Ovary (tissue), 10 donors: ENCODE measurements at places on chromosomes 3 and 15. TPM values are rescaled to one million over a fixed set of nuclear protein-coding genes. Genes with fewer than 3 reads are reported as not detected.

FMN1 gene
- total RNA-seq: 0.76 TPM

PIF1 gene
- total RNA-seq: not detected

UCN2 gene
- not detected for total RNA-seq

C15orf61 gene
- 7.5 TPM for total RNA-seq

BCL6 gene
- 51.6 TPM for total RNA-seq

IL5RA gene
- 7.9 TPM for total RNA-seq

NRROS gene
- total RNA-seq: 3.4 TPM

SCN5A gene
- total RNA-seq: 0.83 TPM

C3orf49 gene
- not detected for total RNA-seq

CRELD1 gene
- total RNA-seq: 20.2 TPM

CCDC39 gene
- total RNA-seq: not detected

SLC2A2 gene
- 0.18 TPM for total RNA-seq

THRB gene
- total RNA-seq: 4.9 TPM

DNA sequence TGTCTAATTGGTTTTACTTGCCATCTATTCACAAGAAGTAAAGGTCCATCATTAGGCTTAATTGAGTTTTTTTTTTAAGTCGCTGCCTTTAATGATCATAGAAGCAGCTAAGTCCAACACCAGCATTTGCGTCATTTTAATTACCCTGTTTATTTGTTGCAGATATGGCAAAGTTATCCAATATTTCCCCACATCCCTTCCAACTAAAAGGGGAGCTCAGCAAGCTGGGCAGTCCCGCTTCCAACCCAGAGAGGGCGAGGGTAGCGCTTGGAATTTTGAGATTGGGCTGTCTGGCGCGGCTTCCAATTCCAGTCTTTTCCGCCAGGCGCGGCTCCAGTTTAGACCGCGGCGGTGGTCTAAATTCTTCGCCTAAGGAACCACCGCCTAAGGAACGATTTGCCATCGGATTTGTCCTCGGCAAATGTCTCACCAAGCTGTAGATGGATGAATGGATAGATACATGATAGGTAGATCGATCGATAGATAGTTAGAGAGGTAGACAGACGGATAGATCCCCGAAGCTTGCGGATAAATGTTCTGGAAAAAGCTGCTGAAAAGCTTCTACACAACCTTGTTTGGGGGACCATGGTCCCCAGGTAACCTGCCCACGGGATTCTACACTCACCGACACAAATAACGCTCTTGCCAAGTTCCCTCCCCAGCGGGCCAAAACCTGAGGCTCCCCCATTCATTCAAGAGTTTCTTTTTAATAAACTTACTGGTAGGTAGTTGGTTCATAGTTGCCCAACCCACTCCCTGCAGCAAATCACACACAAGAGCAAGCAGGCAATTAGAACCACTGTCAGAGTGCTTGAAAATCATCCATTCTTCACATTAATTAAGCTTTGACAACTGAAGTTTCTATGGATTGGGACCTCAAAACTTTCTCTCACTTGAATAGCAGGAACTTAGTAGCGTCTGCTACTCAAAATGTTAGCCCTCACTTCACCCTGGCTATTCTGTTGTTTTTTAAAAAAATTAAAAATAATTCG, 49.1 kb downstream of the ZIC4 start:
- DNase-seq: no peak

DNA sequence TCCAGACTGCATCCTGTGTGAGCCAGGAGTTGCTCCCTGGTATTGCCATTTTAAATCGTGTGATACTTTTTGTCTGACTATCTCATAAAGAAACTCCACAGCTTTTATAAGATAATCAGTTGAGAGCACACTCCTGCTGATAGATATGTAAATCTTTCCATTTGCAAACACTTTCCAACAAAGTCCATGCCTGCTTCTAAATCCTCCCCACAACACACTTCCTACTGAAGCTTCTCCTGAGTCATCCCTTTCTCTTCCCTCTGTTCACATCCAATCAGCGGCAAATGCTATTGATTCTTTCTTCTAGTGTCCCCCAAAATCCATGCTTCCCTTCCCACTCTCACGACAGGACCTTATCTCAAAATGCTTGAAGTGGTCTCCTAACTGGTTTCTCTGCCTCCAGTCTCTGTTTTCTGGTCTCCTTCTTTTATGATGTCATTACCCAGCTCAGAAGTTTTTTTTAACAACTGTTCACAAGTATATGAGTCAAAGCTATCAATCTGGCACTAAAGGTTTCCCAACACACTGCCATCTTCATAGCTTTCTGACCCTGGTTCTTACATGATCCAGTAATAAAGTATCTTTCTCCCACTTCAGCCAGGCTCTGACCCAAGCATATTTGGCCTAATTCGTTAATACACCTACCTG, 4.5 kb upstream of the WWTR1 start:
- DNase-seq: no peak

DNA sequence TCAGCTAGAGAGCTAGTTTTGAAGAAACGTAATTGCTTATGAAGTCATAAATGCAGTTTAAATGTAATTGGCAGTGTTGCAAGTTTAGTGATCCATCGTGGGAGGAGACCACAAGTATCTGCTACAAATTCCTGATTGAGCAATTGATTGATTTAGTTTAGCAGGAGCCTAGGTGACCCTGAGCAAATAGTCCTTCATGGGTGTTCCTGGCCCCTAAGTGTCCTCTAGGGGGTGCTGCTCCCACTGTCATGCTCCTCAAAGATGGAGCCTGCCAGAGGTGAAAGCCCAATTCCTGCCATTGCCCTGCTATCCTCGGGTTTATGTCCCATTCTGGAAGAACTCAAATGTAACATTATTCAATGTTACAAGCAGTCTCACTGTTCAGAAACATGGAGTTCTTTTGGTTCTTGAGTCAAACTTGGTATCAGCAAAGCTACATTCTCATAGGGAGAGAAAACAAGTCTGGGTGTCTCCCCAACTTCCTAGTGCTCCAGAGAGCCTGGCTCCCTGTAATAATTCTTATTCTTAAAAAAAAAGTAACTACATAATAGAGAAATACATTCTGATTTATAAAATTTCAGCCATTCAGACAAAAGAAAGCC, 29.8 kb upstream of the SENP5 start:
- DNase-seq: peak; percentile 37

GRCh38 chr15:90266485-90266884, 1.0 kb downstream of the NGRN start:
- no peak for DNase-seq

GRCh38 chr15:69061414-69061842, 46.9 kb downstream of the NOX5 start:
- no peak for DNase-seq

DNA sequence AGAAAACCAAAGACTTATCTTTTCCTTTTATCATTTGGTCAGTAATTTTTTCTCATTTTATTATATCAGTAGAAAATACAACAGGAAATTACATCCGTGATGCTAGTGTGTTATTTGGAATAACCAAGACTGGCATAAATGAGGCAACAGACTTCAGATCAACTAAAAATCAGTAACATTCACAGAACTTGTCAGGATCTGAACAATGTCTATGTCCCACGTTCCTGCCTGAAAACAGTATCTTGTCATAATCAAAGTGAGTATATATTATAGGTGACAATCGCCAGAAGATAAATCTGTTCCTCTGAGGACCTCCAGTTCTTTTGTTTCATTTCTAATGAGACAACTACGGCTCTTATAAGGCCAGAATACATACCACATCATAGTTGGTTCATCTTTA, 41.8 kb downstream of the MYH15 start:
- DNase-seq: no peak

GRCh38 chr3:190558316-190558715, 44.4 kb downstream of the IL1RAP start:
- no peak for DNase-seq

- no peak for DNase-seq
These were observed 19.4 kb downstream of the RTP3 start for GRCh38 chr3:46517016-46517783.

GRCh38 chr3:139561959-139562676, 22.6 kb upstream of the RBP1 start:
- peak; percentile 65 for DNase-seq

- no peak for DNase-seq
These were observed 118.5 kb downstream of the IQCH start for GRCh38 chr15:67372986-67373675.

DNA sequence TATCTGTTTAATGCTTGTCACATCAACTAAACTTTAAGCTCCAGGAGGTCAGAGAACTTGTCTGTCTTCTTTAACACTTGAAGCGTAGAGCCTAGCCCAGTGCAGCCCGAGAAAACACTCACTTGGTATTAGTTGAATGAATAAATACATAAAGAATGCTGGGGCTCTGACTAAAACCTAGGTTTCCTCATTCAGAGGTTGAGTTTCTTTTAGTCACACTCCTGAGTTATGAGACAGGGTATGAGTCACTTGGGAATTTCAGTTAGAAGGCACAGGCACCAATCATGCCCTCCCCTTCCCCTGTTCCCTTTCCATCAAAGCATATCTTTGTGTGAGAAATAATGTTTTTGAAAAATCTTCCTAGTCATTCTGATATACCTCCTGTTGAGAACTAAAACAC, 589.8 kb upstream of the DPPA4 start:
- no peak for DNase-seq

DNA sequence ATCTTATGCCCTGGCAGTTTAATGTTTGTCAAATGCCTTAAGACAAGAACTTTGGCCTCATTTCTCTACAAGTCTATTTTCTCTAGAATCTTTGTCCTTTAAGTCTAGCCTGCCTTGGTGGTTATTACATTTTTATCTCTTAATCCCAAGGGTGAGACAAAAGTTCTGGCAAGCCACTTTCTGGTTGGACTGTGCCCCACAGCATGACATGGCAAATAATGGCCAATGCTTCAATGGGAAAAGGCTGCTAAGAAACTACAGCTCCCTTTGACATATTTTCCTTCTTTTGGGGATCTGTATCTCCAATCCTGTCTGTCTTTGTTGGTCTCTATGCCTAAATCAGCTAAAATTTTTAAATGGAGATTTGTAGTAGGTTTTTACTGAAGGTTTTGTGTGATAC, 181.6 kb upstream of the MBNL1 start:
- DNase-seq: no peak

- no peak for DNase-seq
These were observed 240.7 kb upstream of the TBC1D5 start for GRCh38 chr3:17983106-17983505.

GRCh38 chr3:181292984-181293383, 303.4 kb upstream of the DNAJC19 start:
- no peak for DNase-seq

DNA sequence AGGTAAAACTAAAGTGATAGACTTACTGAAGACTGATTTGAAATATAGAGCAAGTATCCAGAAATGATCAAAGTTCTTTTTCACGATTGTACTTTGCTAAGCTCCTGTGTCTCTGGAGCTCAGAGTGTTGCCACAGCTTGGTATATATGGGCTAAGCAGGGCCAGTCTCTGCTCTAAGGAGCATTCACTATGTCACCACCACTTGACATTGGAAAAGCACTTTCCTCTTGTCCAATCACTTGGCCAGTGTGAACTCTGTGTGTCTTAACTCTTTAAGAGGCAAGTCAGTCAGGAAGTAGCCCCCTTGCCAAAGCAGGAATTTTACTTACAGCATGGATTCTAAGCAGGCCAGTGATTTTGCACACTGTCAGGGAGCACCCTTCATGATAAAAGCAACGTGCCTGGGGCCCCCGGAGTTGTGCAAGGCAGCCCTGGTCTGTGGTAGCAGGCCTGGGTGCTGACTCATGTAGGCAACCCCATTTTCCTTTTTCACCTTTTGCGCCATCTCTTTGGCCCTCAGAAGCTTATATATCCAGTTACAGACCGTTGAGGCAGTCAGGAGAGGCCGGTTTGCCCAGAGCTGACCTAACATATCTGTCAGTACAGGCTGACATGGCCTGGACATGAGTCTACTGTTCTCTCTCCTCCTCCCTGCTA, 73.0 kb downstream of the HCN4 start:
- DNase-seq: no peak

- DNase-seq: no peak
These were observed 6.3 kb downstream of the EIF4A2 start for GRCh38 chr3:186789554-186790260.

GRCh38 chr15:69403594-69403993, 10.6 kb upstream of the KIF23 start:
- no peak for DNase-seq

DNA sequence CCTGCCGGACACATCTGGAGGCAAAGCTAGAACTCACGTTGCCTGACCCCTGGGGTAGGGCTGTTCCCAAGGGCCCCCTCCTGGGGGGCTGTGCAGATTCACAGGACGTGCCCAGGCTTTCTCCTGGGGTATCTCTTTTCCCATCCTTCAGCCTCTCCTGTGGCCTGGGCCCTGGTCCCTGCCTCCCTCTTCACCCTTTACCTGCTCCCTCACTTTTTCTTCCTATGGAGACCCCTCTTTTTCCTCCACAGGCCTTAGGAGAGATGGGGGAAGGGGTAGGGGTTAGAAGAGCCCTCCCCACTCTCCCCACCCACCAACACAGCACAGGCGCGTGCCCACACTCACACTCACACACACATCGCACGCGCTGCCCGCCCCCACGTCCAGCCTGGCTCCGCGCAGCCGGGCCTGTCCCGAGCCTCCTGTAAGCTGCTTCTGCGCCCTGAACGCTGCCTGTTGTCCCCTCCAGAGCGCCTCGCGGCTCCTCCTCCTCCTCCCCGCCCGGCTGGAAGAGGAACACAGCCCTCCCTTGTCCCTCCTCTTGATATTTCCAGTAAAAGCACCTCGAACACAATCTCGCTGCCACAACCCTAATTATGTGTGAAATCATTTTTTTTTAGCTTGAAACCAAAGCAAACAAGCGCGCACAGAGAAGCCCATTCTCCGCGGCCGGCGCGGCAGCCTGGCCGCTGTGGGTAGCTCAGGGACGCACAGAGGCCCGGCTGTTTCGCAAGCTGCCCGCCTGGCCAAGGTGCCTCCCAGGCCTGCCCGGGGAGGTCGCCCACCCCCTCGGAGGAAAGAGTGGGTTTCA, 33.9 kb upstream of the ACAN start:
- no peak for DNase-seq

GRCh38 chr3:190645932-190646460, 132.1 kb downstream of the IL1RAP start:
- DNase-seq: no peak

GRCh38 chr3:49593041-49593440, 38.8 kb downstream of the BSN start:
- no peak for DNase-seq

GRCh38 chr3:45526441-45526840, 68.1 kb upstream of the LIMD1 start:
- DNase-seq: no peak

- no peak for DNase-seq
These were observed 249.3 kb downstream of the BBX start for GRCh38 chr3:107772016-107772415.

DNA sequence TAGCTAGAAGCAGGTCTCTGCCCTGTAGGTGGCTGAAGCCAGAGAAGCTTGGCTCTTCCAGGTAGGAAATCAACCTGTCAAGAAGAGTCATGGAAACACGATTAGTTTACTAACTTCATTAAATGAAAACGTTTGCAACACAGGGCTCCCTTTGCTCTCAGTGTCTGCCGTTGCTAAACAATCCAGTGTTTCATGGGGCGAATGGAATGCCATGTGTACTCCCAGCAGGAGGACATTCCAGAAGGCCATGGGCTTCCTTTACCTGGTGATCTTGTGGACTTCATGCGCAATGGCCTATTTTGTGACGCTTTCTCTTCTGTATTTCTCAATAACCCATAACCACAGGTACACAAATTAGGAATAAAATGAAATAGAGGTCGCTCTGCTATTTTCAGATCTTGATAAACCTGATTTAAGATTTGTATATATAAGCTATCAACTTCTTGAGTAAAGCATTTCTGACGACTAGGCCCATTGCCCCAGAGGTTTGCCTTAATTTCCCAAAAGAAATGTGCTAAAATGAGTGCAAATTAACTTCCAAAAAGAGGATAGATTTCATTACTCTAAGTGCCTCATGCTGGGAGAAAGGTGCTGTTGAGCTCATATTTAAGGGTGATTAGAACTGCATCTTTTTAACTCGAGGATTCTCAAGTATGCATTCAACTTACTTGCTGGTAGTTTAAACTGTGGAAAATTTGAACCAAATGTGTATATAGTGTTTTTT, 171.0 kb downstream of the EPHA3 start:
- no peak for DNase-seq
